ENCODE measurements at places on chromosomes 12 and 14.

- no peak for DNase-seq
Observed at GRCh38 chr14:29321646-29322045, 555.1 kb downstream of the FOXG1 start.

DNA sequence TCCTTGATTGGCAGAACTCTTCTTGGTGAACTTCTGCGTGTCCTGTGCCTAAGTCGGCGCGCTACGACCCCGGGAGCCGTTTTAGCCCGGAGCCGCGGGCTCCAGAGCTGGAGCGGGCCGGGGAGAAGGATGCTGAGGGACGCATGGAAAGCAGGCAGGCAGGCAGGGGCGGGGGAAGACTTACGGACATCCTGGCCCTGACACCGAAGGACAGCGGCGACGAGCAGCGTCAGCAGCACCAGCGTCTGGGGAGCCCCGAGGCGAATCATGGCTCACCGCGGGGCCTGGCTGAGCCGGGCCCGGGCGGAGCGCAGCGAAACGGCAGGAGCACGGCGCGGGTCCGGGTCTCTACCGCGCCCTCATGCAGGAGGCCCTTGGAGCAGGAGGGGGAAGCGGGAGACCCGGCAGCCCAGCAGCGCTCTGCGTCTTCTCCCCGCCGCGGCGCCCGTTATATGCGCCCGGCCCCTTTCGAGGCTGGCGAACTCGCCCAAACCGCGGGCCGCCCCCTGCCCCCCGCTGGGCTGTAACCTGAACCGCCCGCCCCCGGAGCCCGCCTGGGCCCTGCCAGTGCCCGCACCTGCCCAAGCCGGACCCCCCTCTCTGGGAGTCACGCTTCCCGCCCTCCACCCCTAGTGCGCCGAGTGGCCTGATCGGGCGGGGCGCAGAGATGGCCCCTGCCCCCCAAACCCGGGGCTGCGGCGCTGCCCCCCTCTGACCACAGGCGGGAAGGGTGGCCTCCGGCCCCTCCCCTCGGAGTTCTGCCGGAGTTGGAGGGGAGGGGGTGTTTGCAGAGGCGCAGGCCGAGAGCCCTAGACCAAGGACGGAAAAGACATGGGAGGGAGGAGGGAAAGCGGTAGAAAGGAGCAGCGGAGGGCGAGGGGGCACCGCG, at the start of gene COL2A1:
Gene COL2A1 (minus strand): TSS at position 424 of the 889 bp plus-strand sequence. CDS start 155 bp downstream, at position 269.
- no peak for DNase-seq

GRCh38 chr14:81519200-81520011, 14.2 kb downstream of the SEL1L start:
- DNase-seq: no peak

DNA sequence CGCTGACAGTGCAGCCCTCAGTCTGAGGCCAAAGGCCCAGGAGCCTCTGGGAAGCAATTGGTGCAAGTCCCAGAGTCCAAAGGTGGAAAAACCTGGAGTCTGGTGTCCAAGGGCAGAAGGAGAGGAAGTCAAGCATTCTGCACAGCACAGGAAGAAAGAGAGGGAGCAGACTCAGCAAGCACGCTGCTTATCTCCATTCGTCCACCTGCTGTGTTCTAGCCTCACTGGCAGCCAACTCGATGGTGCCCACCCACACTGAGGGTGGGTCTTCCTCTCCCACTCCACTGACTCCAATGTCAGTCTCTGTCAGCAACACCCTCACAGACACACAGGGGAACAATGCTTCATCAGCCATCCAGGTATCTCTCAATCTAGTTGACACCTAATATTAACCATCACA, 38.8 kb downstream of the HELB start:
- DNase-seq: no peak

DNA sequence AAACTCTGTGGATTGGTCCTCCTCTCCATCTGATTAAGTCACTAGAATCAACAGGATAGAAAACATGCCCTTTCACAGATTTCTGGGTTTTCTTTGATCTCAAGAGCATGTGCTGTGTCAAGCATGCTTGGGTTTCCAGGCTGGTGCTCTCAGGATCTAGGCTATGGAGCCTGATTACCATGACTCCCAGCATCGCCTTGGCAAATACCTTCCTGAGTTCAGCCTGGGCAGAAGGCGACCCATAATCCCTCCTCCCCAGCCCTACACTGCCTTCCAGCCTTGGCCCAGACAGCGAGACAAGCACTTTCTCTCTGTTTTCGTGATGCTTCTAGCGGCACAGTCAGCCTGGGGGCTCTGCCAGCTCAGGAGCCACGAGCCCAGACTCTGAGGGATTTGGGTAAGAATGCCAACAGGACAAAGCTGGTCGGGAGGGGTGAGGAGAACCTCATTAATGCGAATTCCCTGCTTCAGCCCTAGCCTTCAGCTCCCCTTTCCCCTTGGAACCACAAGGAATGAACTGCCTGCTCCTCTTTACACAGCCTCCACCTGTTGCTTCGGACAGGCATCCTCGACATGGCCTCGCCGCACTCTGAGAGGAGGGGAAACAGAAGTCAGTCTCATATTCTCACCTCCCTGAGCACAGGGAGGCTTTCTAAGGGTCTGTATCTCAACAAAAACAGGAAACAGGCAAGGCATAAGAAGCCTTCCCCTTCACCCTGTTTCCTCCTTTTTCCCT, 227.1 kb downstream of the MSRB3 start:
- DNase-seq: no peak

GRCh38 chr12:89994911-89995310, 286.3 kb upstream of the ATP2B1 start:
- DNase-seq: no peak

- no peak for DNase-seq
Observed at GRCh38 chr14:90398315-90398839, 1.5 kb downstream of the CALM1 start.

DNA sequence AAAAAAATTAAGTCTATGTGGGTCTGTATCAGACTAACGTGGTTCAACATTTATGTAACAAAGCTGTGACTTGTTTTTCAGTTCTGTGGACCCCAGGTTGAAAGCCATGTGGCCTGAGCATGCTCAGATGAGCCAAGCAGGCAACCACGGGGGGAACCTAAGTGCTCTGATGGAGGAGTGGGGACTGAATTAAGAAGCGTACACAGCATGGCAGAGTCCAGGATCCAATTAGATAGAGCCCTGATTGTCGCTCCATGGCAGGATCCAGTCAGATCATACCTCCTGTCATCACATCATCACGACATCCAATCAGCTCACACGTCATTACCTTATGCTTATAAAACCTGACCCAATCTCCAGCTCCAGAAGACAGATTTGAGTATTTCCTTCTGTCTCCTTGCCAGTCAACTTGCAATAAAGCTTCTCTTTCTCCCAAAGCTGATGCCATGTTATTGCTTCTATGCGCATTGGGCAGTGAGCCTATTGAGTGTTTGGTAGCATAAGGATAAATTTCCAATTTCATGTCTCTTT, 1013.1 kb upstream of the TMEM132C start:
- DNase-seq: no peak

DNA sequence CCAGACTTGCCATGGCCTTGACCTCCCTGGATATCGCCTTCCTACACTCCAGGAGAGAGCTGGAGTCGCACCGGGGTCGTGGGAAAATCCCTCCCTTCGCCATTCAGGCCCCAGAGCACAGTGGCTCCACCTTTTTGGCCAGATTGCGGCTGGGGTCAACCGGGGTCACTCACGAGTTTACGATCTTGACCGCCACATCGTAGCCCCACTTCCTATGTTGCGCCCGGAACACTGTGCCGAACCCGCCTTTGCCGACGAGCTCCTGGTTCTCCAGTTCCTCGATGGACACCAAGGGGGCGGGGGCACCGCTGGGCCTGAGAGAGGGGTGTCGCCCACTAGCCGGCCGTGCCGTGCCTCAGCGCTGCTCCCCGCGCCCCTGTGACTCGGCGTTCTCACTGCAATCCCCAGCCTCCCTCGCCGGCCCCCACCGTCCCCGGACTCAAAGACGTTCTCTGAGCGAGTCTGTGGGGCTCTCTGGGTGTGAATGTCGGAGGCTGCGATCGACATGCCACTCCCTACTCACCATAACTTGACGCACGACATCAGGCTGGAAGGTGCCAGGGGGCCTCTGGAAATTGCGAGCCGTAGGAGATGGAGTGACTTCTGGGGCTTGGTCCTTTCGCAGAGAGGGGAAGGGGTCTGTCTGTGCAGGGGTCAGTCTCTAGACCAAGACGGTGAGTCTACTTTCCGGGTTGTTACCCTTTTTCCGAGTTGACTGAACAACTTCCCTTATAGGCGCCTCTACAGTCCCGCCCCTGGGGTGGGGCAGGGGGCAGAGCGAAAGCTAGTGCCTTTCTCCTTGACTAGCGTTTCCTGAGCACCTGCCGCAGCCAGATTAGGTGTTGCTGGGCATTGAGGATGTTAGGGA, at the start of gene RIPK3:
Gene RIPK3 (minus strand): TSS at position 708 of the 868 bp plus-strand sequence. CDS start 165 bp downstream, at position 543.
- no peak for DNase-seq

- no peak for DNase-seq
Observed at GRCh38 chr14:24576182-24576581, at the start of gene CTSG. Gene CTSG, minus strand, starts transcription at chr14:24576250. Its CDS starts 27 bp downstream, at chr14:24576223.

- no peak for DNase-seq
Observed at GRCh38 chr12:85509081-85509856, 229.2 kb downstream of the ALX1 start.

GRCh38 chr14:90996967-90997366, 63.5 kb downstream of the RPS6KA5 start:
- DNase-seq: no peak

DNA sequence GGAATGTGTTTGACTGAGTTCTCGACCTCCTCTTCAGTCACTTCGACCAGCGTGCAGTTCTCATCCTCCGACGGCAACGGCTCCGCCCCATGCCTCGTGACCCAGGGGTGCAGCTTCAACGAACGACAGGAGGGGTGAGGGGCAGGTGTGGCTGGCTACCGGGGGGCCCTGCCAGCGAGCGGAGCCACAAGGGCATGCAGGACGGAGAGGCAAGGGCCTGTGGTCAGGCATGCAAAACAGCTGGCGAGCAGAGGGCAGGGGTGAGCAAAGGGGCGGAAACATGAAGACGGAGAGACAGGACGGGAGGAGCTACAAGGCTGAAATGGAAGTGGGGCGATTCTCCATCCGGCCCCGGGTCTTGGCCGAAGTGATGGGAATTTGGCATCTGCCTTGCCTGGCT, 38.7 kb downstream of the P2RX4 start:
- DNase-seq: no peak

- DNase-seq: no peak
Observed at GRCh38 chr12:132454193-132454932, 35.6 kb upstream of the FBRSL1 start.

GRCh38 chr14:64838656-64839055, 41.1 kb downstream of the SPTB start:
- no peak for DNase-seq

- no peak for DNase-seq
Observed at GRCh38 chr12:95191060-95191696, 26.1 kb downstream of the FGD6 start.

DNA sequence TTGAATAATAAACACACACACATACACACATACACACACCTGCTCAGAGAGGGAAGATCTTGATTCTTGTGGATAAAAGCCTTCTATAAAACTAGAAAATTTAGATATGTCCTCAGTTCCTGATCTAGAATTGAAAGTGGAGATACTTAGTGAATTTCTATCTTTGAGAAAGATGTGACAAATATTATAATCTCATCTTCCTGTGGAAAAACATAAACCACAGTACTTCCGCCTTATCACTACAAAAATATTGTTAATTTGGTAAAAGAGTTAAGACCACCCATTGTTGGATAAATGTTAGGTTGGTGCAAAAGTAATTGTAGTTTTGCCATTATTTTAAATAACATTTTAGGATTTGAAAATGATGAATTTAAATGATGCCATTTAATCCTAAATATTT, at the start of gene KLRK1:
Gene KLRK1 (minus strand): TSS at position 138 of the 400 bp plus-strand sequence. CDS start 1,231 bp downstream, outside the sequence.
- DNase-seq: no peak

DNA sequence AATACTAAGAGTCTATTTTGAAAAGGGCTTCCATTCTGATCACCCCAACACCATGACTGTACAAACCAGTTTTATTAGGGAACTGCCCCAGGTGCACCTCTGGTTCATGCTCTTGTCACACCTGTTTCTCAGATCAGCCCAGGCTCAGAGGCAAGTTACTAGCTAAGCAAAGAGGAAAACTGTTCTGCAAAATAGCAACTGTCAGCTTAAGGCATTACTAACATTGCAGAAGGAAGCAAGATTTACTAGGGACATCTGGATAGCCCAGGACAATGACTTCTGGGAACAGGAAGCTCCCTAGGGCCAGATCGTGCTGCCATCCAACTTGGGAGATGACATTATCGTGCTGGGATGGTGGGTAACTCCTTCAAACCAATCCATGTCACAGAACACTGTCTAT, 30.1 kb downstream of the ANAPC7 start:
- DNase-seq: no peak

DNA sequence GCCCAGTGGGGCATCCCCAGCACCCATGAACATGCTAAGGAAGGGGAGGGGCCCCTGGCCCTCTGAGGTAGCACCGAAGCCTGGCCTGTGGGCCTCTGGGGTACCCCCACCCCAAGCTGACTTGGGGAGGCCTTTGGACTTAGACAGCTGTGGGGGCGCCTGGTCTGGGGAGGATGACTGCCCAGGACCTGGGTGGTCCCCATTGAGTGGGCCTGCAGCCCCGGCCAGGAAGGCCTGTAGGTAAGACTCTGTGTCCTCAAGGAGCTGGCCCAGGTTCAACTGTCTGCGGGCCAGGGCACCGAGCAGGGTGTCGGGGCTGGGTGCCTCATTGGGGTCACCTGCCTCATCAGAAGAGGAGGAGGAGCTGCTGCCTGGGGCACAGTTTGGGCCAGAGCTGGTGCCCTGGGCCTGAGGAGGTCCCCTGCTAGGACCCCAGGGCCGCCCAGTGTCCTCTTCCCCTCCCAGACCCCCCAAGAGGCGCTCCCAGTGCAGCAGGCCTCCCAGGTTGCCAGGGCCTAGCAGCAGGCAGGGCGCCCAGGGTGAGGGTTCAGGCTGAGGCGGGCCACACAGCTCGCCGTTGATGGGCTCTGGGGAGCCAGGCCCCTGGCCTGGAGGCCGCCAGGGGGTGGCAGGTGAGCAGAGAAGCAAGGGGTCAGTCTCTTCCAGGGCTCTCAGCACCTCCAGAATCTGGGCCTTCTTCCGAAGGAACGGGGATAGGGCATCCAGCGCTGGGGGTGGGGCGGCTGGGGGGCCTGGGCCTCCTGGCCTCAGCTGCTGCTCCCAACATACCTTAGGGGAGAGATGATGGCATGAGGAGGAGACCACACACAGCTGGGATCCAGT, 31.4 kb downstream of the NCKAP5L start:
- no peak for DNase-seq

GRCh38 chr14:65496178-65496993, 83.9 kb downstream of the FUT8 start:
- DNase-seq: no peak

DNA sequence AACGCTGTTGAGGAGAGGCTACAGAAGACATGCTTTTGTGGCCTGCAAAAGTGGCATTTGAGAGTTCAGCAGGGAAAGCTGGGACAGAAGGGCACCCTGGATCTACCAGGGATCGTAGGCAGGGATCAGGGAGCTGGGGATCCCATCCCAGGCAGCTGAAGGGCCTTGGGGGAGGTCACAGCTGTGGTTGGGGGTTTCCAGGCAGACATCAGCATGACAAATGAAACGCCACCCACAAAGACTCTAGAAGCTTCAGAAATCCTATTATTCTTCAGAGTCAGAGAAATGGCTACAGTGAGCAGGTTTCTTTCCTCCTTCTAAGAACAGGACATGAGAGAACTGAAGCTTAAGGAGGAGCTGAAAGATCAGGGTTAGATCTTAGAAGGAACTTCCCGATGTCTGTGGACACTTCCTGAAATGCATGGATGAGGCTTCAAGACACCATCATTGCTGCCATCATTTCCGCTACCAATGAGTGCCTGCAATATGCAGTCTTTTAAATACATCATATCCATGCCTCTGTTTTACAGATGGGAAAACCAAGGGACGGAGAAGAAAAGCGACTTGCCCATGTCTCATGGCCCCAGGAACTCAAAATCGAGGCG, 104.3 kb downstream of the RBM19 start:
- DNase-seq: no peak
